SK-N-SH treated with all-trans-retinoic acid at 6 μM for 48 hours (cell line): ENCODE measurements at places on chromosomes 11 and 22.

DNA sequence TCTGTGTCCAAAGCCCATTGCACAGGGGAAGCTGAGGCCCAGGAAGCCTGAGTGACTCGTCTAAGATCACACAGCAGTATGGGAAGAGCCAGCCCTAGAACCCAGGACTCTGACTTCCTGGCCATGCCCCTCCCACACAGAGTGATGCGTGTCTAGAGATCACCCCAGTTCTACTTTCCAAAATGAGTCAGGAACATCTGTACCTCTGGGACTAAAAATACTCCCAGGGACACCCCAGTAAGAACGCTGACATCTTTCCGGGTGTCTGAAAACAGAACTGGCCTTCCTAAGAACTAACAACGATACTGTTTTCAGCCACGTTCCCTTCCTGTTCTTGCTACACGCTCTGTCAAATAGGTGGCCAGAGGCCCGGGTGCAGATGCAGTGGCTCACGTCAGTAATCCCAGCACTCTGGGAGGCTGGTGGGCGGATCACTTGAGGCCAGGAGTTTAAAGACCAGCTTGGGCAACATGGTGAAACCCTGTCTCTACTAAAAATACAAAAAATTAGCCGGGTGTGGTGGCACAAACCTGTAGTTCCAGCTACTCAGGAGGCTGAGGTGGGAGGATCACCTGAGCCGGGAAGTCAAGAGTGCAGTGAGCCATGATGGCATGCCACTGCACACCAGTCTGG, 21.7 kb upstream of the PDGFB start:
- no peak for ATAC-seq

DNA sequence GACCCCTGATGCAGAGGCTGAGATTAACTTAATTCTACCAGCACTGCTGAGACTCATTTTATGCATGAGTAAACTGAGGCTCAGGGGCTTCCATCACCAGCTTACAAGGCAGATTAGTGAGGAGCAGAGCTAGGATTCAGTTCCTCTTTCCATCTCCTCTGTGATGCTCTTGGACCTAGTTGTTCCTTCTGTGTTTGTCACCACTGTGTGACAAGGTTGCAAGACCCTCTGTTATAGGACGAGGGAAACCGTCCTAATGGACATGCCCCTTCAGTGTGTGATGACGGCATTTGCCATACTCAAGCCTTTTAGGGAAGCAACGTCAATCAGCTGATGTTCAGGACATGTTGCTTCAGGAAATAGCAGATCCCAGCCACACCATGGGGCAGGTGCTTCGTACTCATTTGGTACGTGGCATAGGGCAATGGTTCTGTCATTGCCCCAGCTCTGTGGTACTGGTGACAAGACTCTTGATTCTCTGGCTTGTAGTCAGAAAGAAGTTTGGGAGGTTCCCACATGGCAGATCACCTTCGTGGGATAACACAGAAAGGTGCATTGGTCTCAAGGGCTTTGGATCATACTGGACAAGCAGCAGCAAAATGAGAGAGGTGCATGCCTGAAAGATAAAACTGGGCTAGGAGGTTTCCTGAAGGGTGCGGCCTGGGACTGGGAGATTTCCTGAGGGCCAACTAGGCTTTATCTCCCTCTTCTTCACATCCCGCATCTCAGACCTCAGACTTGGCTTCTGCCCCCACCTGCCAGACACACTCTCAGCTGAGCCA, 23.9 kb upstream of the CD44 start:
- ATAC-seq = no peak

GRCh38 chr11:64382586-64382985, 23.6 kb downstream of the RPS6KA4 start:
- ATAC-seq = no peak

GRCh38 chr11:9962722-9963121, 298.8 kb downstream of the SWAP70 start:
- ATAC-seq = no peak

- ATAC-seq = no peak
These were observed 713.5 kb upstream of the API5 start for GRCh38 chr11:42598341-42598740.

DNA sequence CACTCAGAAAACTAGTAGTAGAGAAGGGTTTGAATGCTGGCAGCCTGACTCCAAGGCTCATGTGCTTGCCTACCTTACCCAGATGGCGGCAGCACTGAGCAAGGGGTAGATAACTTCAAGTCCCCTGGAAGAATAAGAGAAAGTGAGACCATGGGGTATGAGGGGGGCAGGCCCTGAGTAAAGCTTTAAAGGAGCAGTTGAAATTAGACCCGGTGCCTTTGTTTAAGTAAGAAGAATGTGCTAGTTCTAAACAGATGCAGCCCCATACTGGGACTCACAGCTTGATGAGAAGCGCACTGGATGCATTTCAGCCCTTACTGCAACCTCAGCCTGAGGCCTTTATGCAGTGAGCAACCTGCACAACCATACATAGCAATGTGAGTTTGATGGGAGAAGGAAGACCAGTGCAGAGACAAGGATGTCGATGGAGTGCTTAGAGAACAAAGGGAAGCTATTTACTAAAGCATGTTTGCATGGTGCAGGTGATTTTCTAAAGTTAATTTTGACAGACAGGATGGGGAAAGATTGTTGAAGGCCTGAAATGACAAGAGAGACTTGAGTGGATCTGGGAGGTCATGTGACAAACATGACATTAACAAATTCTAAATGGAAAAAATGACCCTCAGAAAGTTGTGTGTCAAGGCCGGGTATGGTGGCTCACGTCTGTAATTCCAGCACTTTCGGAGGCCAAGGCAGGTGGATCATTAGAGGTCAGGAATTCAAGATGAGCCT, 27.1 kb upstream of the TMA7B start:
- no peak for ATAC-seq

- peak; percentile 51 for ATAC-seq
These were observed 1.5 kb downstream of the TCIRG1 start for GRCh38 chr11:68040101-68040956.

DNA sequence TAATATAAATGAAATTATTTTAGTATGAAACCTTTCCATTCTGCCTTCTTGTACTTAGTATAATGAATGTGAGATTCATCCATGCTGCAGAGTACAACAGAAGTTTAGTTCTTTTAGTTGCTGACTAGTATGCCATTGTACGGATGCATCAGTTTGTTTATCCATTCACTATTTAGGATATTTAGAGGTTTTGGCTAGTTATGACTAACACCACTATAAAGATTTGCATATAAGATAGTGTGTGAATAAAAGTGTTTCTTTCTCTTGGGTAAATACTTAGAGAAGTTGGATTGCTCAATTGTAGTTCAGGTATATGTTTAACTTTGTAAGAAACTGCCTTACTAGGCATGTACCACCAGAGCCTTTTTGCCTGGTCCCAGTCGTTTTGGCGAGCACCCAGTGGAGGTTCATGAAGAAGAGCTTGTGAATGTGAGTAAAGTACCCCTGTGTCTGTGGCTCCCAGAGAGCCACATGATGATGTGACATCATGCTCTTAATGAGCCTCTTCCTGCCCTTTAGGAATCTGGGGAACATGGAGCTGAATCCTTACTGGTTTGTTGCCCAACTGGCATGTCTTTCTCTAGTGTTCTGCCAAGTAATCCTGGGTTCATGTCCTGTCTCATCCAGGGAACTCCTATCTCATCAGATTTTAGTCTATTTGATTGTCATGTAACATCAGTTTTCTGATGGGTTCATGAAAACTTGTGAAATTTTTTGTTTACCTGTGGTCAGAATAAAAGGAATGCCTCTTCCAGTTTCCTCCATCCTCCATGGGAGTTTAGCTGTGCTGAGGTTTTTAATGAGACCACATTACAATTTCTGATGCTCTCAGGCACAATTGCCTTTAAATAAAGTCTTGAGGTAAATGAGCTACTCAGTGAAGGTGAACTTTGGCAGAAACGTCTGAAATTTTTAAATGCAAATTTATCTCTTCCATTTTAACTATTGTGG, 234.8 kb downstream of the CASP12 start:
- no peak for ATAC-seq

GRCh38 chr11:76806131-76806530, 23.0 kb downstream of the TSKU start:
- ATAC-seq = no peak

DNA sequence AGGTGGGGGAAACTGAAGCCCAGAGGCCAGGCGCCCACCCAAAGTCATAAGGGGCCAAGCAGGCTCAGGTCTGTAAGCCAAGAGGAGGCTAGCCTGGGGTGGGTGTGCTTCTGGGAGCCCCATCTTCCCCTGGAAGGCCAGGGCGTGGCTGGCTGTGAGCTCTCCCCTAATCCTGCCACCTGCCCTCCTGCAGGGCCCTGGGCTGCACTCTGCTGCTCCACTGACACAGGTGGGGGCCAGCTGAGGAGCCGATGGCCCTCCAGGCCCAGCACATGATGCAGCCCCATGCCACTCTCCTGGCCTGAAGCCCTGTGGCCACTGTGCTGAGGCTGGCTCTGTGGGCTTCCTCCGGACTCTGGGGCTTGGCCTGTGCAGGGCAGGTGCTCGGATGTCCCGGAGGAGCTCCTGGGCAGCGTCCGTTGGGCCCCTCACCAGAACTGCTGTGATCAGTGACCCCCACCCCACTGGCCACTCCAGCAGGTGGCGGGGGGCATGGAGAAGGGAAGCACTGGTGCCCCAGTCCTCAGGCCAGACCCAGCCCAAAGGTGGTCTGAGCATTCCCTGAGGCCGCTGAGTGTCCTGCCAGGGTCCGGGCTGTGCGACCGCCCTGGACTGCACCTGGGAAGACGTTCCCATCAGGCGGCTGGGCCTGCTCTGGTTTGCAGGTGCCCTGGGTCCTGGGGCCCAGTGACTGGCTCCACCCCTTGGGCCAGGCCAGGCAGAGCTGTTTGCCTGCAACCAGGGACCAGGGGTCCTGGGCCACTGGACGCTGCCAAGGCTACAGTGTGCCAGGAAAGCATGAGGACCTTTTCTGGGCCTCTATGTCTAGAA, 8.5 kb downstream of the PIM3 start:
- ATAC-seq = no peak

- no peak for ATAC-seq
These were observed 72.2 kb downstream of the CSNK2A3 start for GRCh38 chr11:11280826-11281225.

GRCh38 chr11:35352077-35352888, 67.1 kb downstream of the SLC1A2 start:
- ATAC-seq = peak; percentile 67

- no peak for ATAC-seq
These were observed 418.5 kb upstream of the SYN3 start for GRCh38 chr22:33476716-33477115.

GRCh38 chr11:75497788-75498409, 27.8 kb downstream of the GDPD5 start:
- ATAC-seq = no peak

DNA sequence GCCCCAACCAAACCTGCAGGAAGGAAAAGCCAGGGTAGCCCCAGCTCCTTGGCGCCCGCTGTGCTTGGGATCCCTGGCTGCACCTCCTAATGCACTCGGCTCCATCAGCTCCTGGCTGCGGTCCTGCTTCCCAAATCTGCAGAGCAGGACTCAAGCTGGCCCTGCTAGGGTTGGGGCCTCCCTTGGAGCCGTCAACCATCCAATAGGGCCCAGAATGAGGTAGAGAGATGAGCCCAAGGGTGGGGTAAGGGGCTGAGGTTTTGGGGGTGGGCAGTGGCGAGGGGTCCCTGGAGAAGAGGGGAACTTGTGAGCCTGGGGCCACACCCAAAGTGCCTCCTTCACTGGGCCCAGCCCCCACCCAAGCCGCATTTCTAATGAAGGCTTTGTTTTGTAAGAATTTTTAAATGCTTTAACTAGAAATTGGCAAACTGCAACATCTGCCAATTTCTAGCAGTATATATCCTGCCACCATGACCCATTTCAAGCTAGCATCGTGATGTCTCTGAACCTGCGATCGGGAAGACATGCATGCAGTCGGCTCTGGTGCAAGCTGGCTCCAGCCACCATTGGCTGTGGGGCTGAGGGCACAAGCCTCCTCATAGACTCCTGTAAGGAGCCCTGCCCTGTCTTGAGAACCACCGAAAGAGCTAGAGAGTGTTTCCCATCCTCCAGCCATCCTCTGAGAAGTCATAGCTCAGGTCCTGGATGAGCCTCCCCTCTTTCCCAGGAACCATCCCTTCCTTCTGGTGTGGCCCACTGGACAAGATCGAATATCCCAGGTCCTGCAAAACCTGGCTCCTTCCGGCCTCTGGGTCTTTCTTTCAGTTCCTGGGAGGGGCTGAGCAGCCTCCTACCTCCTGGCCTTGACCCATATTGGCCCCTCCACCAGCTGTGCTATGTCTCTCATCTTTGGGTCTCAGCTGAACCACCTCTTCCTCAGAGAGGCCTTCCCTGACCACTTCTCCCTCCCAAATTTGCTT, 15.5 kb downstream of the C1QTNF6 start:
- no peak for ATAC-seq

DNA sequence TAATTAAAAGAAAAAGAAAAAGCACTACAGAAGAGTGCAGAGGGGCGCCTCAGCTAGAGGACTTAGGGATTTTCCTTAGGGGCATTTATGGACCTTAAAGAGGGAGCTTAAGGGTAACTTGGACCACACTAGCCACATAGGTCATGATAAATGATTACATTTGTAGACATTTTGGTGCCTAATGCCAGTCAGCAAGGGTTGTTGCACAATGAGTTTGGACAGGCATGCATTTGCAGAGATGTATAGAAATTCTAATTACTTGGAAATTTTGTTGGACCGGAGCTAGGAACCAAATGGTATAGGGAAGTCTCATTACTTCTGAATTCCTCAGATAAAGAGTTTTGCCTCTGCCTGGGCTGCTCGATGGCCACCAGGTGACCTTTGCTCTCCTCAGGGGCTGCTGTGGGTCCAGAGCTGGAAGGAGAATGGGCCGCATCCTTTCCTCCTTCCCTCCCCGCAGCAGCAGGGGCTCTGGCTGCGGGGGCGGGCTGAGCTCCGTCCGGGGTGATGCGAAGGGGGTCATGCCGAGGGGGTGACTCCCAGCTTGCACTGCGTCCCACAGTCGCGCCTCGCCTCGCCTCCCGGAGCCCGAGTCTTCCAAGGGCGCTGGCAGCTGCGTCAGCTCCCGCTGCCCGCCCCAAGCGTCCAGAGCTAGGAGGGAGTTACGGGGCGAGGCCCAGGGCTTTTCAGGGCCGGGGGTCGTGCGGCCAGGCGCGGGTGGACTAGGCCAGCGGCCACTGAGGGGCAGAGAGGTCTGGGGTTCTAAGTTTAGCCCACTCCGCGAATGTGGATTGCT, 20.3 kb upstream of the MALAT1 start:
- ATAC-seq = no peak

GRCh38 chr22:42991010-42991651, 23.8 kb downstream of the PACSIN2 start:
- peak; percentile 67 for ATAC-seq
